ENCODE measurements at places on chromosomes 1 and 21. TPM values are rescaled to one million over a fixed set of nuclear protein-coding genes. Genes with fewer than 3 reads are reported as not detected.

DNA sequence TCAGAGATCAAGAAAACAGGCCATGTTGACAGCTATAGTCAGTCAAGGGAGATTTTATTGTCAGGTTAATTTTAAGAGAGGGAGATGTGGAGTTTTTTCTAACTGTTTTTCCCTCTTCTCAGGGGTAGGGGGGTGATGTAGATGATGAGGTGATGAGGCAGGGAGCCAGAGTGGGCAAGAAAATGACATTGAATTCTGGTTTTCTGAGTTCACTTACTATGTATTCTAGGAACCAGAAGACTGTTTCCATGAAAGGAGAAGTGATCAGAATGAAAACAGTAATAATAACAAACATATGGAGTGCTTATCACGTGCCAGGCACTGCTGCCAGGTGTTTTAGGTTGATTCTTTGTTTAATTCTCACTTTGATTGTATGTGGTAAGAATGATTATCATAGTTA lies 40.2 kb downstream of the CASQ2 start:
- H3K36me3 ChIP-seq, result no peaks in the 10 kb centered on the region
- H3K27me3 ChIP-seq, result no peaks in the 10 kb centered on the region
- peak overlapping the region; percentile 62 for H3K27ac ChIP-seq
- DNase-seq, result no peak

Gene SLC9C2
- 0.26 TPM for total RNA-seq

DNA sequence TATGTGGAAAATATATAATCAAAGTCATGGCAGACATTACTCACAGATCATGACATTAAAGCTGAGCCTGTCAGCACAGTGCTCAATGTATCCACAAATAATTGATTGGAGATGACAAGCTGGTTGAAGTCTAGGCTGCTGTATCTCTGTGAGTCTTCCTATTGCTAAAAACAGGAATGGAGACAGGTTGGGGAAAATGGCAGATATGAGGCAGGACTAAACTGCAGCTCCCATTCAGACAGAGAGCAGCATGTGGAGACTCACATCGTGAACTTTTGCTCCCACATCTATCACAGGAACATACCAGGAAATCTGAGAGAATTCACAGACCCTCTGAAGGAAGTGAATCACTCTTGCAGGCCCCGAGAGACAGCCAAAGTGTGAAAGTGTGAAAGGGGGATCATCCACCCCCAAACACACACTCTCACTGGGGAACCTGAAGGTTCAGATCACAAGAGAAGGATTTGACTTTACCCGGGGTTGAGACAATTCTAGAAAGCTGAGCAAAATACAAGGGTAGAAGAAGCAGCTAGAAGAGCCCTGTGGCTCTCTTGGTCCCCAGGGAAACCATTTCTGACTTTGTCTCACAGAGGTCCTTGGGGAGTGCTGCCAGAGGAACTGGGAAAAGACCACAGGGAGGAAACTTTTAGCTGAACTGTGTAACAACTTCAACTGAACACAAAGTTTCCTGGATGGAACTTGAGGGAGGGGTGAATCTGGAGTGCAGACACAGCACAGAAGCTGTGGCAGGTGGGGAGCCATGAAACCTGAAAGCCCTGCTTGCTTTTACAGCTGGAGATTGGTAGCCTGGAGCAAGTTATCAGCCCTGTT lies 173.4 kb downstream of the S1PR1 start:
- H3K36me3 ChIP-seq, result no peaks in the 10 kb centered on the region
- no peak overlapping the region for H3K27ac ChIP-seq
- no peaks in the 10 kb centered on the region for H3K27me3 ChIP-seq
- no peaks in the 10 kb centered on the region for H3K4me1 ChIP-seq
- no peak overlapping the region for H3K4me3 ChIP-seq

GRCh38 chr1:157001304-157001703 lies 44.2 kb downstream of the ARHGEF11 start:
- no peaks in the 10 kb centered on the region for H3K36me3 ChIP-seq
- no peak for DNase-seq
- no peak overlapping the region for H3K4me3 ChIP-seq
- H3K27me3 ChIP-seq, result no peaks in the 10 kb centered on the region
- peaks cover 7% of the 10 kb centered on the region for H3K4me1 ChIP-seq

GRCh38 chr1:18511874-18512150 lies 31.1 kb downstream of the KLHDC7A start:
- no peaks in the 10 kb centered on the region for H3K36me3 ChIP-seq
- H3K27me3 ChIP-seq, result no peaks in the 10 kb centered on the region
- DNase-seq, result no peak
- no peak overlapping the region for H3K4me3 ChIP-seq
- H3K27ac ChIP-seq, result no peak overlapping the region
- H3K4me1 ChIP-seq, result no peaks in the 10 kb centered on the region

Gene FALEC
- 1.0 TPM for total RNA-seq

- no peak overlapping the region for H3K27ac ChIP-seq
- peaks cover 3% of the 10 kb centered on the region for H3K4me1 ChIP-seq
- no peaks in the 10 kb centered on the region for H3K27me3 ChIP-seq
- H3K36me3 ChIP-seq, result peaks cover 1% of the 10 kb centered on the region
- DNase-seq, result no peak
Measured at GRCh38 chr1:31900790-31901189, 37.4 kb downstream of the PTP4A2 start.

Gene DYNLT5
- total RNA-seq, result 3.3 TPM

DNA sequence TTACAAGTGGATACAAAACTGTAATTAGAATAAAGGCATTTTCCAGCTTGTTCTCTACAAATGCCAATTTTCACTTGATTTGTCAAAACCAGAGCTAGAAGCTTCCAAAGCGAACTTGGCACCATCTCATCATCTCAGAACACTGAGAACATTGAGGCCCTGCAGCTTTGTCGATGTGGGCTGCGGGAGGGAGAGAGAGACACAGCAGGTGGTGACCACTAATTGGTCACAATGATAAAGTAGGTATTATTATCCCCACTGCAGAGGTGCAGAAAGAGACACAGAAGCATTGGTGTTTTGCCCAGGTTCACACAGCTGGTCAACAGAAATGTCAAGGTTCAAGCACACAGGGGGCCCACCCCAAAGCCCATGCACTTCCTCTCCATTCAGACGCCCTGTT lies 72.2 kb upstream of the KRTAP19-8 start:
- H3K36me3 ChIP-seq, result no peaks in the 10 kb centered on the region
- no peak overlapping the region for H3K27ac ChIP-seq
- no peaks in the 10 kb centered on the region for H3K27me3 ChIP-seq
- H3K4me3 ChIP-seq, result no peak overlapping the region

GRCh38 chr1:1080951-1081310 lies 6.8 kb upstream of the RNF223 start:
- no peak overlapping the region for H3K27ac ChIP-seq
- peak; percentile 58 for DNase-seq
- no peak overlapping the region for H3K4me3 ChIP-seq
- H3K36me3 ChIP-seq, result no peaks in the 10 kb centered on the region

DNA sequence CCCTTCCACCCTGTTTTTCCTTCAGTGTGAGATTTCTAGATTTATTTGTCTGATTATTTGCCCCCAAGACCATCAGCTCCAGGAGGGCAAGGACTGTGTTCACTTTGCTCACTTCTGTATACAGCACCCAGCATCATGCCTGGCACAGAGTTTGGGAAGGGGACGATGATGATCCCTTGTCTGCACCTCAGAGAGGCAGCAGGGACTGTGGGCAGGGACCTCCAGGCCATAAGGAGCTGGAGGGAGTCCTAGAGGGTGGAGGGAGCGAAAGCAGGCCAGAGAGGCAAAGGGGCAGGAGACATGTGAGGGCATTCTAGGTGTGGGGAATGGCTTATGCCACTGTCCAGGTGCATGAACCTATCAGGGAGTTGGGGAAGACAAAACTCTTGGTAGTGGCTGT lies 32.8 kb downstream of the H3-3A start:
- peak; percentile 29 for DNase-seq
- H3K36me3 ChIP-seq, result no peaks in the 10 kb centered on the region
- H3K27ac ChIP-seq, result no peak overlapping the region
- H3K4me1 ChIP-seq, result peaks cover 3% of the 10 kb centered on the region
- H3K27me3 ChIP-seq, result no peaks in the 10 kb centered on the region
- no peak overlapping the region for H3K4me3 ChIP-seq

GRCh38 chr21:35227786-35228185 lies 178.7 kb upstream of the RUNX1 start:
- DNase-seq, result no peak
- no peak overlapping the region for H3K27ac ChIP-seq

Gene HMGCS2
- not detected for total RNA-seq

Gene RAD54L
- 1.0 TPM for total RNA-seq

- no peaks in the 10 kb centered on the region for H3K36me3 ChIP-seq
- H3K4me3 ChIP-seq, result peak overlapping the region; percentile 27
- H3K27ac ChIP-seq, result peak overlapping the region; percentile 61
- no peaks in the 10 kb centered on the region for H3K27me3 ChIP-seq
Measured at GRCh38 chr1:64539781-64540218, 69.9 kb downstream of the CACHD1 start.

DNA sequence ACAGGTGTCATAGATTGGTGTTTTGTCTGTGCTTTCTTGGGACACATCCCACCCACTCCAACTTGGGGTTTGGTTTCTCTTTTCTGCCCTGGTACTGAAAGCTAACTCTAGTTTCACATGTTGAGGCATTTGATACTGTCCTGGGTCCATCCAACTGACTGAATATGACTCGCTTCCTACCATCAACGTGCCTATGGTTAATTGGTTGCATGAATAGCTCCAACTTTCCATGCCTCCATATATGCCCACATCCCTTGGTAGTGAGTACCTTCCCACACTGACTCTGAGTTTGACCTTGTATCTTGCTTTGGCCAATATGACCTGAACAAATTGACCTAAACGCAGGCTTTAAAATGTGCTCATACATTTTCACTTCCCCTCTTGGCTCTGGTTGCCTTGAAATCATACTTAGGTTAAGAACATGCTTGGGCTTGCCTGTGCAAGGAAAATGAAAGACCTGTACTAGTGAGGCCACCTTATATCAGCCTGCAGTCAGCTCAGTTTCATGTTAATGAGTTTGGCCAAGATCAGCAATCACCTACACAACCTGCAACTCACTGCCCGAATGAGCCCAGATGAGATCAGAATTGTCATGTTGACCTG lies 81.0 kb upstream of the KCNK2 start:
- no peak for DNase-seq
- no peaks in the 10 kb centered on the region for H3K27me3 ChIP-seq
- no peak overlapping the region for H3K27ac ChIP-seq
- no peaks in the 10 kb centered on the region for H3K36me3 ChIP-seq

- H3K36me3 ChIP-seq, result no peaks in the 10 kb centered on the region
- H3K27me3 ChIP-seq, result no peaks in the 10 kb centered on the region
- no peak overlapping the region for H3K27ac ChIP-seq
- DNase-seq, result no peak
- no peaks in the 10 kb centered on the region for H3K4me1 ChIP-seq
Measured at GRCh38 chr1:87170931-87171598, 157.6 kb upstream of the LMO4 start.

DNA sequence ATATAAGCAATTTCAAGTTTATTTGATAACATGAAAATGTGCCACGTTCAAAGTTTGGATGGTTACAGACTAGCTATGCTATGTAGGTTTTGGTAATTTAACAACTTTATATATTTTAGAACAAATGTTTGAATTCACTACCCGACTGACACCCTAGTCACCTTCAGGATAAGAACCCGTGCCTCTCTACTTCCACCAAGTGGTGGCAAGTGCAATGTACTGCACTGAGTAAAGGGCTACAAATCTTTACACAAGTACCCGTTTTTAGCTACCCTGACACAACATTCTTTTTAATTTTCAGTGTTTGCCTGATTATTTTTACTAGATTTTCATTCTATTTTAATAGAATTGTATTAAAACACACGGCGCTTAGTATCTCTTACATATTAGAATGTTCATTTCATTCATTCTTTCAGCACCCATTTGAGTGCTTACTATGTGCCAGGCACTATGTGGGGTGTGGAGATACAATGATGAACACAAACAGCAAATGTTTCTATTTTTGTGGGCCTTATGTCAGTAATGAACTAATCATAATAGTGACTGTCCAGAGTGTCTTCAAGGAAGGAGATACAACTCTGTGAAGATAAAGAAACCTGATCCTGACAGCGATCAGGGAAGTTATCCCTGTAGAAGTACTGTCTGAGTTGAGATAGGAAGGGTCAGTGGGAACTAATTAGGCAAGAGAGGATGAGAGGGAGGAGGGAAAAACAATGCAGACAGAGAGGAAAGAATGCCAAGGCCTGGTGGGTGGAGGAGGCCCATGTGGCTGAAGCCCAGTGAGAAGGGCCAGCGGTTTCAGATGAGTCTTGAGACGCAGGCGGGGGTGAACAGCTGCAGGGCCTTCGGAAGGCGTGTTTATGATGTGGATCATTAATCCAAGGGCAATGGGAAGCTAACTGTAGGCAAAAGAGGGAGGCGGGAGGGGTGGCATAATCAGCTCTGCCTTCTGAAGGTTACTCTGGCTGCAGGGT lies 3.8 kb downstream of the LCA5L start:
- no peak overlapping the region for H3K27ac ChIP-seq
- peaks cover 6% of the 10 kb centered on the region for H3K4me1 ChIP-seq
- no peaks in the 10 kb centered on the region for H3K27me3 ChIP-seq
- no peak overlapping the region for H3K4me3 ChIP-seq

GRCh38 chr1:54875000-54875399 lies 12.0 kb downstream of the DHCR24 start:
- no peaks in the 10 kb centered on the region for H3K27me3 ChIP-seq
- H3K36me3 ChIP-seq, result peaks cover 47% of the 10 kb centered on the region
- no peak overlapping the region for H3K27ac ChIP-seq
- no peak overlapping the region for H3K4me3 ChIP-seq
- DNase-seq, result peak; percentile 48

- H3K27me3 ChIP-seq, result no peaks in the 10 kb centered on the region
- DNase-seq, result no peak
- no peak overlapping the region for H3K4me3 ChIP-seq
- no peak overlapping the region for H3K27ac ChIP-seq
- peaks cover 31% of the 10 kb centered on the region for H3K36me3 ChIP-seq
Measured at GRCh38 chr21:41805038-41805437, 38.2 kb upstream of the RIPK4 start.
